ENCODE measurements at places on chromosomes 4 and X.
A peak's percentile ranks its signal among the peaks of the same experiment; 100 is the strongest.

DNA sequence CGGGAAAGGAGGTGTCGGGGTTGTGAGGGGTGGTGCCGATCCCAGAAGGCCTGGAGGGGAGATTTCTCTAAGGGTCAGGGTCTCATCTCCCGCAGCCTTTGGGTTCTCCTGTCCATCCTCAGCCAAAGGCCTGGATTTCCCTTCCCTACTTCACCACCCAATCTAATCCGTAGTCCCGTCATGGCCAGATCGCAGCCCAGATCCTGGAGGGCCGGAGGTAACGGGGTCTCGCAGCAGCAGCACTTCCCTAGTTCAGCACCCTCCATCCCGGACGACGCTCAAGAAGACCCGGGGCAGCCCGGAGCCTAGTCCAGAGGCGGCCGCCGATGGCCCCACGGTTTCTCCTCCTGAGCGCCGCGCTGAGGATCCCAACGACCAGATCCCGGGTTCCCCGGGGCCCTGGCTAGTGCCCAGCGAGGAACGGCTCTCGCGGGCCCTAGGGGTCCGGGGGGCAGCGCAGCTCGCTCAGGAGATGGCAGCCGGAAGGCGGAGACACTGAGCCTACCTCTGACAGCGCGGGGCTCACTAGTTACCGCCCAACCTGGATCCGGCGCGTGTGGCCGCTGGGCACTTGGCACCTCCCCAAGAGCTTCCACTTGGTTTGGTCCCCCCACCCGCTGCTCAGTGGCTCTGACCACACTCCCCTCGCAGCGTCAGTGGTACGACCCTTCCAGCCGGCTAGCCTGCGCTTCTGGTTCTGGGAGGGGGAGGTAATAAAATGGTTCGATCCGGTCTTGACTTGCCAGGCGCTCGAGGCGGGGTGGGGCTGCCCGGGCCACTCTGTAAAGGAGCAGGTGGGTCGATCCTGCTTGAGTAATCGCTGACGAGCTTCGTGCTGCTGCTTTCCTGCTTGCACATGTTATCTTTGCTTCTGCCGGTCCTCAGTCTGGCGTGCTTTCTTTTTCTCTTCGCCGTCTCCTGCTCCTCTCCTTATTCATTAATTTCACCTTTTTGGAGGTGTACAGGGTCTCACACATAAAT, 3.6 kb downstream of the MAGIX start:
- peak; percentile 68 for DNase-seq

GRCh38 chrX:71378732-71379131, 12.6 kb downstream of the TAF1 start:
- DNase-seq, result no peak

DNA sequence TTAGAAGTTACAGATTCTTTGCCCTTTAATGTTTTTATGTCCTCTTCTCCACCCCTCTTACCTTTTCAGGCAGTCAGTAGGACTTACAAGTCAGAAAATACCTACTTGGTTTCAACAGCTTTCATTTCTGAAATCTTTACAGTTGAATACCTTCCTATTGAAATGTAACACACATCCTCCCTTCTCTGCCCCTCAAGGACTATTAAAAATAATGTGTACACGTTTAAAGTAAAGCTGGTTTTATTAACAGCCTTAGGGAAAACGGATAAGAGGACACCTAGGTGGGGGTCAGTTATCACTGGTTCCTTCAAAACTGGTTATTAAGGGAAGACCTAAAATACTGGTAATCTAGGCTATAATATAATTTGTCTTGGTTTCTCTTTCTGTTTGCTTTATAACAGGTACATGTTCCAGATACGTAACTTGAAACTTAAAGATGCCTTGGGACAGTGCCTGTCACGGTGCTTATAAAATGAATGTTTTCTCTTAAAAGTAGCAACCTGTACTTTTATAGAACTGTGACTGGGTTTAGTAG, 1.8 kb downstream of the CCSER1 start:
- no peak for DNase-seq

DNA sequence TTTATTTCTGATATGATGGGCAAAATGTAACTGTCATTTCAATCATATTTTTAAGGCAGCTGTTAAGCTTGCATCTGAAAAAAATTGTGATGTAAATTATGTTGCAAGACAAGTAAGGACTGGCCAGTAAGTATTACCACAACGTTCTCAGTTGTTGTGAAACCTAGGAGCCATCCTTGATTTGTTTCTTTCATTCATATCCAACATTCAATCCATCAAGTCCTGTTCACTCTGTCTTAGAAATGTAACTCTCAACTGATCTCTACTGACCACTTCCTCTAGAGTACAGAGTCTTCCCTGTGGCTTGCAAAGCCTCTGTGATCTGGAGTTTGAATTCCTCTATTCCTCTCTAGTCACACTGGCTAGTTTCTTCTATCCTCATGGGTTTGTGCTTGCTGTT, 161.4 kb upstream of the MAD2L1 start:
- no peak for DNase-seq

- peak; percentile 73 for DNase-seq
These were observed at the start of gene UNC5C for GRCh38 chr4:95548738-95549245. UNC5C (minus strand) TSS chr4:95548973.

- no peak for DNase-seq
These were observed 155.9 kb upstream of the RASGEF1B start for GRCh38 chr4:81627590-81627989.

GRCh38 chr4:180150818-180151217, 2092.4 kb upstream of the TENM3 start:
- DNase-seq, result no peak

GRCh38 chr4:108350332-108350731, 181.6 kb upstream of the LEF1 start:
- no peak for DNase-seq

DNA sequence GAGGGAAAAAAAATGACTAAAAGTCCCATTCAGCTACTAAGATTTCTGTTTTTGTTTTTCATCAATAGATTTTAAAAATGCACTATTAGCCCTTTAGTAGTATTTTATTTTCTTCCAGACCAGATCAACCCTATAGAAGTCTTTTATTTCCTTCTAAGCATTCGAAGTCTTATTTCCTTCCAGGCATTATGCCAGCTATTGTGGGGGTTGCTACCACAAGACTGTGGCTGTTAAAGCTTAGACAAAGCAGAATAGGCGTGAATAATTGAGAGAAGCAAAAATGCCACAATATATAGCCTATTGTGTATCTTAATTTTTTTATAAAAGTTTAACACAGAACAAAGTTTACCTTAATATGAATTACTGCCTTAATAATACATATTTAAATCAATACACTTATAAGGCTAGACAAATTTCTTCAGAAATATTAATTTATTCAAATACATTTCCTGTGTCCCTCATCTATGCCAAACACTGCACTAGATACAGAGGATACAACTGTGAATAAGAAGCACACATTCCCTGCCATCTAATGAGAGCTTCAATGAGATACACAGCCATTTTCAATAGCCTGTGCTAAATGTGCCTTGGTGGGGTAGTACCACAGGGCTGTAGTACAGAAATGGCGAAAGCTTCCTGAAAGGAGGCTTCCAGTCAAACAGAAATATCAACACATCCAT, 33.1 kb downstream of the SLC10A7 start:
- no peak for DNase-seq

- DNase-seq, result no peak
These were observed 10.1 kb upstream of the GSX2 start for GRCh38 chr4:54089875-54090274.

- no peak for DNase-seq
These were observed 36.4 kb upstream of the CD99 start for GRCh38 chrX:2654436-2655340.

DNA sequence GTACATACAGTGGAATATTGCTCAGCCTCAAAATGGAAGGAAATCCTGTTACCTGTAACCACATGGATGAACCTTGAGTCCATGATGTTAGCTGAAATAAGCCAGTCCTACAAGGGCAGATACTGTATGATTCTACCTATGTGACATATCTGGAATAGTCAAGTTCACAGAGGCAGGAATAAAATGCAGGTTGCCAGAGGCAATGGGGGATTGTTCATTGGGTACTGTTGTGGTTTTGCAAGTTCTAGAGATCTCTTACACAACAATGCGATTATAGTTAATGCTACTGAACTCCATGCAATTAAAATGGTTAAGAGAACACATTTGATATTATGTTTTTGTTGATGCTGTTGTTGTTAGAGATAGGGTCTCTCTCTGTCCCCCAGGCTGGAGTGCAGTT, 74.6 kb downstream of the SHROOM2 start:
- DNase-seq, result no peak

GRCh38 chrX:12378706-12379105, 240.4 kb downstream of the FRMPD4 start:
- no peak for DNase-seq

DNA sequence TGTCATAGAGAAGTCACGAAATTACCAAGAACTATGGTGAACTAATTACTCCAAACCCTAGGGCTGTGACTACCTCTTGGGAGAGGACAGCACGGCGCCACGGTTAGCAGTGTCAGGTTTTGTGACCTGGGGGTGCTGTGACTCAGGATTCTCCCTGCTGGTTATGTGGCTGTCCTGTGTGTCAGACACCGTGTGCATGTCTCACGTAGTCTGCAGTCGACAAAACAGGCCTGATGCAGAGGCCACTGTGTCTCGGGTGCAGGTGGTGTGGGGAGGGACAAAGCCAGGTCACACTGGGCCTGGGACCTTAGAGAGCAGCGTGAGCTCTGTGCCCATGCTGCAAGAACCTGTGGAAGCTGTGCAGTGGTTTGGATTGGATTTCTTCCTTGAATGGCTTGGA, 34.1 kb downstream of the TNIP2 start:
- no peak for DNase-seq

- DNase-seq, result peak; percentile 4
These were observed 125.8 kb downstream of the PPEF1 start for GRCh38 chrX:18833071-18833731.

DNA sequence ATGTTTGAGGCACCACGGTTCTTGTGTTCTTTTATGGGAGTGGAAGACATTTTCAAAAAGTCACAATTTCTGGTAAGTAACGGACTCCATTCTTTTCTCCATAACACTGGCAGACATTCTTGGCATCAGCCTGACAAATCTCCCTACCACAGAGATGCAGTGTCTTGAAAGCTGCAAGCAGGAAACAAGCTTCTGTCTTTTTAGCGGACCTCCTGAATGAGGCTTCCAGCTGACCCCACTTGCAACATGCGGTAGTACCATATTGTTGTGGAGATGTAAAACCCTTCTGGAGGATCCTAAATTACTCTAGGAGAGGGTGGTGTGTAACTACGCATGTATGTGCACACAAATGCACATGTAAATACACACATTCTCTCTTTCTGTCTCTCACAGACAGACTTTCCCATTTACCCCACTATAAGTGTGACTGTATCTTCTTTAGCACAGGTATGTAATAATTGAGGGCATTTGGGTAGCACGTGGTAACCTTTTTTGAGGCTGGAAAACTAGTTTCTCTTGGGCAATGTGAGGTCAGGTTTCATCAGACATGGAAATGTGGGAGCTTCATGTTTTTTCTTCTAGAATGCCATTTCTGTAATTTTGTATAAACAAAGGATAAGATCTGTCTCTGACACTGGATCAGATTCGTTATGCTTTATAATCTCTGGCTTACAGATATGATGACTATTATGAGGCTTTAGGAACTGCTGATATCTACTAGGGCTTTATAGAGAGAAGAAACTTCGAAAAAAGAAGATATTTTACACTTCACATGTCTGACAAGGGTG, 130.1 kb downstream of the MGST2 start:
- no peak for DNase-seq

GRCh38 chrX:43589735-43590134, 66.4 kb upstream of the MAOA start:
- no peak for DNase-seq

- DNase-seq, result no peak
These were observed 106.8 kb upstream of the SLC4A4 start for GRCh38 chr4:71232056-71232430.

DNA sequence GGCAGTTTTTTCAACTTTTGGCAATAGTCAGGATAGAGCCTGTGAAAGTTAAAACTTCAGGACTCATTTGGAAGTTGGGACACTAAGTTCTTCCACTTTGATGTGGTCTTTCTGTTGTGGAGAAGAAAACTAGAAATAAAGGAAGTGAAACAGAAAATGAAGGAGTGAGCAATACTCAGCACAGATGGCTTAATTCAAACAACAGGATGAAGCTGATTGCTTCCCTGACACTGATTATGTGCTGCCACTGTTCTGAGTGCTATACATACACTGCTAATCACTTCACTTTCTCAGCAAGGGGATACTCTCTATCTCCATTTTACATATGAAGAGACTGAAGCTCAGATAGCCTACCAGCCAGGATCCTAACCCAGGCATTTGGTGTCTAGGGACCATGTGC, 235.1 kb upstream of the CPEB2 start:
- no peak for DNase-seq

GRCh38 chrX:133350751-133351150, 64.5 kb downstream of the GPC4 start:
- DNase-seq, result no peak

DNA sequence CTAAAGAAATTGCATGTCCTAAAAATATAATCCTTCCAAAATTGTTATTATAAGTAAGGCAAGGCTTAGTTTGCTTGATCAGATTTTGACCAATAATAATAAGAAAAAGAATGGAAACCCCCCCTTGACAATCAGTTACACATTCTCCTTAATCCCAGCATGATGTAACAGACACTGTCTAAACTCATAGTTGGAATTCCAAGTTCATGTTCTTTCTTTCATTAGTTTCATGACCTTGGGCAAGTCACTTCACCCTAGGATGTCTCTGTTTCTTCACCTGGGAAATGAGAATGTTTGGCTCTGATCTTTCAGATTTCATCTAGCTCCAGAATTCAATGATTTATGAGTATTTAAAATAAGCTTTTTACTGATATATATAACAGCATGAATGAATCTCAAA, 64.8 kb downstream of the MAML3 start:
- DNase-seq, result no peak

DNA sequence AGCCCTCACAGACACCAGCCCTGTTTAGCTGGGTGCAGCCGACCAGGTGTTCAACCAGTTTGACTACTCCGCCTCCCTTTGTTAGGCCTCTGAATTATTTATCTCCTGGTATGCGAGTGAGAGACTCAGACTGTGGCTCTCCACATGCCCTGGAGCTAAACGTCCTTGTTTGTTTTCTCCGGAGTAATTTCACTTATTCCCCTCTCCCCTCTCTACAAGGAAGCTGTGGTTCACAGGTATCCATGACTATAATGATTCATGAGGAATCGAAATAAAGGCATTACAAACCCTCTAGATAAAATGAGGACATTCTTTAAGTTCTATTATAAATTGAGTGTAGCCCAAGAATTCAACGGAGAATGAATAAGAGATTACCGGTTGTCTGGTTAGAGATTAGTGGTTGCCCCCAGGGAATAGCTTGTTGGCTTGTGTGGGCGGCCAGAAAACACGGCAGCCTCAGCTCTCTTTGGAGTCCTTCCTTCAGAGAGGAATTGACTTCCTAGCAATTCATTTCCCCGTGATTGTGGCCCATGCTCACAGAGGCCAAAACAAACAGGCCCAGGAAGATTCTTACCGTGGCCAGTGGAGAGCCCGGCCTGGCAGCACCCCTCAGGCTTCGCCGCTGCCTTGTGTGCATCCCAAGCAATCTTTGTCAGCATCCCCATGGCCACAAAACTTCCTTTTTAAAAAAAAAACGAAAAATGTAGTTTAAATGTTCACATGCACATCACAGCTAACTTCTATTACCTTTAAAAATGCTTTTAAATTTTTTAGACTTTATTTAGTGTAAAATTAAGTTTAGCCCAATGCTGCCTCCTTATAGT, 60.2 kb upstream of the CBR4 start:
- DNase-seq, result no peak

- no peak for DNase-seq
These were observed 232.5 kb downstream of the PCDH7 start for GRCh38 chr4:30952526-30953219.

GRCh38 chr4:6873792-6874461, 35.7 kb upstream of the TBC1D14 start:
- peak; percentile 74 for DNase-seq

- DNase-seq, result no peak
These were observed 98.8 kb downstream of the ANXA3 start for GRCh38 chr4:78650106-78651024.

Measured in nephron progenitor cell (in vitro differentiated cells).